Left renal cortex interstitium (tissue), 4 donors: ENCODE measurements at places on chromosomes 1 and 21. TPM values are rescaled to one million over a fixed set of nuclear protein-coding genes. Genes with fewer than 3 reads are reported as not detected.

Gene SPRR3
- 0.18 TPM for polyA plus RNA-seq

GRCh38 chr21:44533891-44534627 is 5.9 kb downstream of the KRTAP10-1 start:
- DNase-seq, result no peak

DNA sequence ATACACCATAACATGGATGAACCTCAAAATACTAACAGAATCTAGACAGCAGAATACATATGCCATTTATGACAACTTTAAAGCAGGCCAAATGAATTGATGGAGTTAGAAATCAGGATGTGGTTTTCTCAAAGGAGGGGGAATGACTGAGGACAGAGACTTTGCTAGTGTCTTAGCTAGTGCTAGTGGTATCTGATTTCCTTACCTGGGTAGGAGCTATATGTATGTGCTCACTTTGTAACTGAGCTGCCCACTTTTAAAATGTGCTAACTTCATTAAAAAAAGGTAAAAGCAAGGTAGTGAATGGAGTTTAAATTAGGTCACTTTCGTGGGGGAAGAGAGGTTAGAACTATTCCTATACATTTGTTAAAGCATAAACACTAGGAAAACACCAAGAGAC is 2.6 kb downstream of the GTF2B start:
- no peak for DNase-seq

- DNase-seq, result no peak
Observed at GRCh38 chr1:85707267-85707989, 805 bp downstream of the ZNHIT6 start.

DNA sequence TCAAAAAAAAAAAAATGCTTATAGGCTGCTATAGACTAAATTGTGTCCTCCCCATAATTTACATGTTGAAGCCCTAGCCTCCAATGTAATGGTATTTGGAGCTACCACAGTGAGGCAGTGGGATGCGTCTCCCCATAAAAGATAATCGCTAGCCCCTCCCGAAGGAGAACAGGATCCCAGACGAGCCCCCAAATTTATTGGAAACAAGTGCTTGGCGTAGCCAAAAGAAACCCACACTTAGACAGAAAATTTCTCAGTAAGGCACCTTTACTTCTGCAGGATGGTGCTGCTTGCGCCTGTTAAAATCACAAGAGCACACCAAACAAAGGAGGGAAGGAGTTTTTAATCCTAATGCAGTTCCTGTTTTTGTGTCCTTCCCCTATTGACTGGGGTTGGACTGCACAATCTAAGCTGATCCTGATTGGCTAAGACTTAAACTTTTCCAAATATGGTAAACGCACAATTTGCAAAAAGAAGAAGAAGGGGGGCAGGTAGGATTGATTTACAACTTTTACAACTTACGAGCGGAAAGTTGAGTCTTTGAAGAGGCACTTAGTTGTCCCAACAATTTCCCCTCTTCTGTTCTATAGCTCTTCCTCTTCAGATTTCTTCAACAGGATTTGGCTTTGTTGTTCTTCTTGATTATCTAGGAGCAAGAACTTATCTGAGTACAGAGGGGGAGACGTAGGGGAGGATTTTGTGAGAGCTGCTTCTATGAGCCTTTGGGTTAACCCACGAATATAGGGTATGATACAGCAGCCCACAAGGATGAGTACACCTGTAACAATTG is 3.0 kb upstream of the IPP start:
- no peak for DNase-seq
